NCI-H82 (cell line): ENCODE measurements at places on chromosomes 1 and 21.

DNA sequence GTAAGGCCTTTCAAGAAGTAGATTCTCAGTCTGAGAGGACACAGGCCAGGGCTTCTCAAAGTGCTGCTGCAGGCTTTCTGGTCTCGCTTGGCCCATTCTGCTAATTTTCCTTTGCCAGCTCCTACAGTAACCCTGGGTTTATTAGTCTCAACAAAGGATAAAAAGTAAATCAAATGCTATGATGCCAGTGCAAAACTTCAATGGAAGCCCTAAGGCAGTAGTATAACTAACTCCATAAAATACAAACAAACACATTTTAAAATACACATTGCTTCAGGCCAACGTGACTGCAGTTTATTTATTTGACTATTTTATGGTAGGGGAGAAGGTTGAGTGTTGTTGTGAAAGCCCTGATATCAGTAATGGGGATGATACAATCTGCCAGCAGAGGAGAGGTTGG lies 89.6 kb downstream of the NRDC start:
- no peak for DNase-seq

DNA sequence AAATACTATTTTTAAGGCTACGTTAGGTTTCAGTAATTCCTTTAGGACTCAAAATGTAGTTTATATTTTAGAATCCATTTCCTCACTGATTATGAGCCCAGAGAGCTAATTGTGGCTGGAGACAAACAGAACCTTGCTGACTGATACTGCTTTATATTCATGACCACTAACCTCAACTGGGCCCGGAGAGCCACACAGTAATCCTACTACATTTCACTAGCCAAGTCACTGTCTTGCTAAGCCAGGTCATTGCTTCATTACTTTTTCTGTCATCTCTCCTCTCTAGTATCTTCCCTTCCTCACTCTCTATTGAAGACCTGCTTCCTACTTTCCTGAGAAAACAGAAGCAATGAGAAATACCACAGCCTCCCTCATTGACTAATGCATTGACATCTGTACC lies 24.7 kb downstream of the IL23R start:
- DNase-seq: no peak

DNA sequence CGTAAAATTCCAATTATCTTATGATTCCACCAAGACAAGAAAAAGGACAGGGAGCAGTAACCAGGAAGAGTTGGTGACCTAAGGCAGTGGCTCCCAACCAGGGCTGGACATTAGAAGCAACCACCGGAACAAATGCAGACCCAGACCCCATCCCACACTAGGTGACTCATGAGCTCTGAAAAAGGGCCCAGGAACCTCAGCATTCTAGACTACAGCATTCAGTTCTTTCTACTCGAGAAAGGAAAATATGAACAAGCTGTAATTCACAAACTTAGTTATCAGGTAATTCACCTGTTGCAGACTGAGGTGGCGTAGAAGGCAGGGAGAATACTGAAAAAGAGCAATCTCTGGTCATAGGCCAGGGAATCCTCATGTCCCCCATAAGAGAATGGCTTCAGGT lies 138.4 kb upstream of the KRTAP19-8 start:
- no peak for DNase-seq

- no peak for DNase-seq
Measured at GRCh38 chr1:227378871-227379554, 60.7 kb upstream of the CDC42BPA start.

- no peak for DNase-seq
Measured at GRCh38 chr21:33544451-33545195, 1.8 kb downstream of the SON start.

DNA sequence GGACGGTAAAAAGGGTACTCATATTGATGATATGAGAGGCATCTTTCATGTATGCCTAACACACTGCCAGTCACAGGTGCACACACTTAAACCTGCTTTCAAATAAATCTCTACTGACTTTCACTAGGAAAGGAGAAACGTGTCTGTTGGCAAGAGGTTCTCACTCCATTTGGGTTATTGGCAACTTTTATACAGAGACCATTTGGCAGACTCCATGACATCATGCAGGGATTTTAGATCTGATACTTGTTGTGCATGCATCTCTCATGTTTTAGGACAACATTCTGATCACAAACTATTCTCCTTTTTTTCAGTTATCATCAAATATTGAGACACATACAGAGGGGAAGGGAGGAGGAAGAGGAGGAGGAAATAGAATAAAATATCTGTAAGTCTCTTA lies 31.5 kb downstream of the RGS7 start:
- no peak for DNase-seq

DNA sequence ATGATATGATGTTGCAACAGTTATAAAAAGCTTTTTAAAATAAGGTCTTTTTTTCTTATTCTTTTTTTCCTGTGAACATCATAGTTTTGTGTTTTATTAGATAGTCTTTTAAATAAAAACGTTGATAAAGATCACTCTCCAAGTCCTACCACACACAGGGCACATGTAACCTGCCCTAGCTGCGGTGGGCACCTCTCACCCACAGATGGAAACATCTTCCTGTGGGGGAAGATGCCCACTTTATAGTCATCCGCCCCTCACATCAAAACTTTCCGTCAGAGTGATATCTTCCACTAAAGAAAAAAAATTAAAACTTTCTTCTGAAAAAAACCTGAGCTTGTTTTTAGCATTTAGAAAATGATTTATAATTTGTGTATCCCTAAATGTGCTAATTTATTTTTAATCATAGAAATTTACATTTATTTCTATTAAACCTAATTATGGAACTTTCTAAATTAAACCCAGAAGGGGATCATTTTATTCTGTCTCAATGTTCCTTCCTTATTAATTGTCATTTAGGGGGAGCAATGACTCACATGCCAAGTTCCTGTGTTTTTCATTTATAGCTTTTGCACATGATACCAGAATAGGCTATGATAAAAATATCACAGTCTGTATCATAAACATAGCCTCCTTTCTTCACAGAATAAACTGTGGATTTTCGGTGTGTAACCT lies 24.7 kb downstream of the TNFRSF9 start:
- no peak for DNase-seq

DNA sequence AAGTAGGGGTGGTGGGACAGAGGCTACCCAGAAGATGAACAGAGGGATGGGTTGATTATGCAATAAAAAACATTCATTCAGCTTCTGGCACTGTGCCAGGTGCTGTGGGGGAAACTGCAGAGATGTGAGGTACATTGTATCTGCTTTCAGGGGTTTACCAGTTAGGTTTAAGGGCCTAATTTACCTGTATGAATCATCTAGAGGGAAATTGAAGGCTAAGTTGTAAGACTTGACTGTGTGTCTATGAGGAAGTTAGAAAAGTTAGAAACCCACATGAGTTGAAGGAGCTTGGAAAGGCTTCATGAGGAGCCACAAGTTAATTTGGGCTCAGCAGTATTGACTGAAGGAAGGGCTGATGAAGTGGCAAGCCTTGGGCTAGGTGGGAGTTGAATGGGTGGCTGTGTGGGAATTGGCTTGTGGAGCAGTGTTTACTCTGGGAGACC lies 36.7 kb upstream of the APOBEC4 start:
- no peak for DNase-seq

- no peak for DNase-seq
Measured at GRCh38 chr1:22018583-22019559, 17.4 kb downstream of the CELA3A start.

DNA sequence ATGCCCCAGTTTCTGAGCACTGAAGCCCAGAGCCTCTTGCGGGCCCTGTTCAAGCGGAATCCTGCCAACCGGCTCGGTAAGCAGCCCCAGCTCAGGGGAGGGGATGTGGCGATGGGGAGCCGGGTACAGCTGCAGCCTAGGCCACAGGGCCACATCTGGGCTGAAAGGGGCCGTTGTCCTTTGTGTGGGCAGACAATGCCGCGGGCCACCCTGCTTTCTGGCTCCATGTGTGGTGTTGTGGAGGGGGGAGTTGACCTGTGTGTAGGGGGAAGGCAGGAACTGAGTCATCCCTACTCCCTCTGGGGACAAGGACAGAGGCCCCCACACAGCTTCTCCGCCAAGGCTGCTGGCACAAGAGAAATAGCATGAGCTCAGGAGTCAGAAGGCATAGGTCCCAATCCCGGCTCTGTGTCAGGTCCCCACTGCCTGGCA lies 26.0 kb downstream of the RPS6KA1 start:
- DNase-seq: no peak

DNA sequence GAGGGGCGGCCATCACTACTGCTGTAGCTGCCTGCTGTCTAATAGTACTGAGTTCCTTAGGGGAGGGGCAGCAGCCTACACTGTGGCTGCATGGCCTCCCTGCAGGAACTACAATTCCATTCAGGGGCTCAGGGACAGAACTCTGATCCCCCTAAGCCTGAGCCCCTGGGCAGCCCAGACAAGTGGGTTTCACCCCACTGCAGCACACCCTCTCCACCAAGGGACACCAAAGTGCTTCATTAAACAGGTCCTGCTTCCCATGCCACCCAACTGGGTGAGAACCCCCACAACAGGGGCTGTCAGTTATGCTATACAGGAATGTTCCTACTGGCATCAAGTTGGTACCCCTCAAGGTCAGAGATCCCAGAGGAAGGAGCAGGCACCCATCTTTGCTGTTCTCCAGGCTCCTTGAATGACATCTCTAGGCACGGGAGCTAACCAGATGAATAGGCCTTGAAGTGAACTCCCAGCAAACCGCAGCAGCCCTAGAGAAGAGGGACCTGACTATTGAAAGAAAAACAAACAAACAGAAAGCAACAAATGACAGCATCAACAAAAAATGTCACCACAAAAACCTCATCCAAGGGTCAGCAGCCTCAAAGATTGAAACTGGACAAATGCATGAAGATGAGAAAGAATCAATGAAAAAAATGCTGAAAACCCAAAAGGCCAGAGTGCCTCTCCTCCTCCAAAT lies 437.4 kb downstream of the NUF2 start:
- DNase-seq: no peak

- DNase-seq: no peak
Measured at GRCh38 chr1:181986907-181987305, 74.6 kb downstream of the ZNF648 start.

DNA sequence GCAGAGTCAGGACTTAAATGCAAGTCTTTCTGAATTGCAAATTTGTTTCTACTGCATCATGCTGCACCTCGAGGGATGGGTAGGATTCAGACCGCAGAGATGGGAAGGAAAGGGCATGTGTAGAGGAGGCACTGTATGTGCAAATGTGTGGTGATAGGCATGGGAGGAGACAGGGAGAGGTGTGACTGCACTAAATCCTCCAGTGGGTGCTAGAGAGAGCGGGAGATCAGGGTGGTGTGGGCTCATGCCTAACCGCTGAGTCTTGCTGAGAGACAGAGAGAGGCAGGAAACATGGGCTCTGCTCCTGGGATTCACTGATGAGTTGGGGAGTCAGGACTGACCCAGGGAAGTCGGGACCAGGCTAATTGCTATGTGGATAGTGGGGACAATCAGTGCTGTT lies 61.1 kb downstream of the PTPRU start:
- DNase-seq: no peak

GRCh38 chr21:38773099-38774061 lies 32.3 kb upstream of the ETS2 start:
- no peak for DNase-seq

GRCh38 chr1:8314346-8315280 lies 3.3 kb upstream of the SLC45A1 start:
- peak; percentile 81 for DNase-seq

- peak; percentile 61 for DNase-seq
Measured at GRCh38 chr1:165467706-165468105, 22.8 kb upstream of the RXRG start.

GRCh38 chr1:40792036-40792435 lies 8.4 kb downstream of the KCNQ4 start:
- peak; percentile 31 for DNase-seq

- peak; percentile 62 for DNase-seq
Measured at GRCh38 chr1:29121936-29122681, 1.6 kb downstream of the TMEM200B start.

- no peak for DNase-seq
Measured at GRCh38 chr1:190908246-190908645, 430.6 kb upstream of the BRINP3 start.

DNA sequence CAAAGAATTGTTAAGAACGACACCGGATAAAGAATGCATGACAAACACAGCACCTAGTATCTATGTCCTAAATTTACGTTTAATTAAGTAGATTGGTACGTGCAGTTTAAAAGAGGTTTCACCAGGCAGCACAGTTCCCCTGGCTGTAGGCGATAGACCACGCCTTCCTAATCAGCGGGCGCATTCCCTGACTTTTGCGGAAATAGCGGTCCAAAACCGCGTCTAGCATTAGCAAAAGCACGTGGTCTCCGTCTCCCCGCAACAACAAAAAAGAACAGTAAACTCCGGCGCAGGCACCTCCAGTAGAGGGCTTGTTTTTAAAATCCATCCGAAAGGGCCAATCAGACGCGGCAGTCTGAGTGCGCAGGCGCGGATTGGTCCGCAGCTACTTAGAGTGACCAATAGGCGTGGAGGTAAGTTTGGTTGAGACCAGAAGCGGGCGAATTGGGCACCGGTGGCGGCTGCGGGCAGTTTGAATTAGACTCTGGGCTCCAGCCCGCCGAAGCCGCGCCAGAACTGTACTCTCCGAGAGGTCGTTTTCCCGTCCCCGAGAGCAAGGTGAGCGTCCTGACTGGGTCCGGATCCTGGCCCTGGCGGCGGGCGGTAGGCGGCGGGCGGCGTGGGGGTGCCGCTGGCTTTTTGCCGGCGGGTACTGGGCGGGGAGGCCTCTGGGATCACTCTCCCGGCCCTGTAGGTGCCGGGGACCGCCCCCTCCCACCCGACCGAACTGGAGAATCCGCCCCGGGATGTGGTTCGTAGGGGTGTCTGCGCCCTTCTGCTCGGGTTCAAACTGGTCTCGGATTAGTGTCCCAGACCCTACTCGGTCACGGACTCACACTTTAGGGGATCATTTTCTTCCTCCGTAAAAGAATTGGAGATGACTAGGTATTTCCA lies at the start of gene CENPF:
CENPF (plus strand) TSS at position 432 of the 894 bp plus-strand sequence. CDS start 10,560 bp downstream, outside the sequence.
- DNase-seq: peak; percentile 100

GRCh38 chr1:244111027-244111426 lies 59.9 kb downstream of the ZBTB18 start:
- DNase-seq: no peak

DNA sequence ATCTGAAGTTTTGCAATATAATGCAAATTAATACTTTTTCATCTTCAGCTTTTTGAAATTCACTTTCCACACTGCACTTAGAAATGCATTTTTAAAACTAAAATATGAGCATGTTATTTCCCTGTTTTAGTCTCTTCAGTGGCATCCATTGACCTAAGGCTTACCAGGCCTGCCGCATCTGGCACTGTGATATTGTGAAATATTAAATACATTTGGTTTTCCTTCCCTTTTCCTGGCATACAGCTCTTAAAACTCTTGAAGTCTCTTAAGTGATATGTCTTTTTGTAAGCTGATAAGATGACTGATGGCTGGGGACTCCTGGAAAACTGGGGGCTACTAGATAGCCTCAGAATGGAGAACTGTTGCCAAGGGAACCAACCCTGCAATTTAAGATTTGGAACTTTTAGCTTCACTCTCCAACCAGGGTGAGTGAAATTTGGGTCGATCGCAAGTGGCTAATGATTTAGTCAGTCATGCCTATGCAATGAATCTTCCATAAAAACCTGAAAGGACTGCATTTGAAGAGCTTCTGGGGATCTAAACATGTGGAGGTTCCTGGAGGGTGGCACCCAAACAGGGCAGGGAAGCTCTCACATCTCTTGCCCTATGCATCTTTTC lies 75.5 kb upstream of the PDC start:
- no peak for DNase-seq

- peak; percentile 22 for DNase-seq
Measured at GRCh38 chr1:207670192-207670591, 25.3 kb downstream of the CR1L start.

GRCh38 chr1:98371764-98372163 lies 289.8 kb upstream of the SNX7 start:
- peak; percentile 56 for DNase-seq
